ENCODE measurements at places on chromosomes 6 and 20. TPM values are rescaled to one million over a fixed set of nuclear protein-coding genes. Genes with fewer than 3 reads are reported as not detected.

GRCh38 chr6:98904096-98904495 is 43.6 kb downstream of the FBXL4 start:
- H3K4me3 ChIP-seq: no peak overlapping the region
- no peaks in the 10 kb centered on the region for H3K27me3 ChIP-seq
- H3K27ac ChIP-seq: no peak overlapping the region
- no peaks in the 10 kb centered on the region for H3K4me1 ChIP-seq
- H3K36me3 ChIP-seq: no peaks in the 10 kb centered on the region

DNA sequence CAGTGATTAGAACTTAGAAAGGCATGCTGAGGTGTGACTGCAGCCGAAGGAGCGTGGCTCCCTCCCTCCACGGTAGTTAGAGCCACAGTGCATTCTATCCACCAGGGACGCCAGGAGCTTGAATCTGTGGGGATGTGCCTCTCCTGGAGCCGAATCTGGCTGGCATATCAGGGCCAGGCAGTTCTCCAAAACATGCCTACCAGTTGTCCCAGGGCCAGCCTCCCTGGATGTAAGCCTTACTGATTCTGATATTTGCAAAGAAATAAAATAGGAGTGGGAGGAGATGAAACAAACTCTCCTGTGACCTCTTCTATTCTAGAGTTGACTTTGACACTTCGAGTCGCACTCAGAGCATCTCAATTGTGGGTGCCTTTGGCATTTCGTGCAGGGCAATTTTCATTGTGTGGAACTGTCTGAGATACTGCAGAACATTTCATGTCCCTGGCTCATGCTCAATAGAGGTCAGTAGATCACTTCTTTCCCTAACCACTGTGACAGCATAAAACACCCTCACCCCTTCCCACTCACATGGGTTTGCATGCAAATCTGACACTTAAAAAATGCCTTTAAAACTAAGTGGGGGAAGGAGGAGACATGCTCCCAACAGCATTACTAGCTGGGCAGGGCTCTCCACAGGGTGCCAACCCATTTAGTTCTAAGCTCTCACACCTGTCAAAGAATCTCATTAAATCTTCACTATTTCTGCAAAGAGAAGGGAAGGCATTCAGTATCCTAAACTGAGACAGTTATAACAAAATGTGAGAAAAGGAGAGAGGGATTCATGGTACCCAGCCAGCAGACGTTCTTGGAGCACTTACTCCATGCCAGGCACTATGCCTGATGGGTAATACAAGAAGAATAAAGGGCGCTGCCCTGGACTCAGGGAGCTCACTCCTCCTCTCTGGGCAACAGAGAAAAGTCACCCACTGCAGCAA is 378.9 kb downstream of the PREX1 start:
- no peaks in the 10 kb centered on the region for H3K4me1 ChIP-seq
- no peak overlapping the region for H3K4me3 ChIP-seq
- H3K27me3 ChIP-seq: no peaks in the 10 kb centered on the region
- no peak overlapping the region for H3K27ac ChIP-seq
- no peaks in the 10 kb centered on the region for H3K36me3 ChIP-seq

ARFGEF3 gene
- 28.1 TPM for total RNA-seq

DNA sequence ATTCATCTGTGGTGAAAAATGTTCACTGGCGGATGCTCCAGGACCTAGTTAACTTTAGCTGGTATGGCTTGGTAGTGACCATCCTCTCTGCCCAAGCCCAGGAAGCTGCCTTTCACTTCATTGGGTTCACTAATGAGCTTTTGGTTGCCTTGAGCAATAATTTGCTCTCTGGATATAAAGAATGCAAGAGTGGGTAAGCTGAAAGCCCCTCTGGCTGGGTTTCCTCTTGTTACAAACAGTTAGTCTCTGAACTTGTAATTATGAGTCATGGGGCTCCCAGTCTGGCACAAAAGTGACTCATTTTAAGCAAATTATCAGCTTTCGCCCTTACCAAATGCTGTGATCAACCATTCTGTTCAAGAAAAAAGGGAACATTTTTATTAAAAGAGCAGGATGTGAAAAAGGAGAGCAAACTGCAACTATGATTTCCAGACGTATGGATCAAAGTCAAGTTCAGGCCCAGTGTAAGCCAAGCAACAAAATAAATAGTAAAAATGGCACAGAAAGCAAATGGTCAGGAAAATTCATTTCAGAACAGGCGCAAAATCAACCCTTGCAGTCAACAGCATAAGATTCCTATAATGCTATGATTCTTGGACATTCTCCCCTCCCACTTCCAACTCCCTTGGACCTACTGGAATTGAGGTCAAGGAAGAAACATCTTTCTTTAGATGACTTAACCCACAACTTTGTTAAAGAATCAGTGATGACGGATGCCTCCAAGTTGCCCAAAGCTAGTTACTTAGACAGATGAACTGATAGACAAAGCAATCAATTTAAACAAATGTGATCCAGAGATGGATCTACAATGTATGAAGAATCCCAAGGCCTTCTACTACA is 130.0 kb upstream of the KCNK16 start:
- H3K27ac ChIP-seq: no peak overlapping the region
- no peaks in the 10 kb centered on the region for H3K4me1 ChIP-seq
- no peaks in the 10 kb centered on the region for H3K36me3 ChIP-seq
- no peaks in the 10 kb centered on the region for H3K27me3 ChIP-seq
- no peak overlapping the region for H3K4me3 ChIP-seq

DNA sequence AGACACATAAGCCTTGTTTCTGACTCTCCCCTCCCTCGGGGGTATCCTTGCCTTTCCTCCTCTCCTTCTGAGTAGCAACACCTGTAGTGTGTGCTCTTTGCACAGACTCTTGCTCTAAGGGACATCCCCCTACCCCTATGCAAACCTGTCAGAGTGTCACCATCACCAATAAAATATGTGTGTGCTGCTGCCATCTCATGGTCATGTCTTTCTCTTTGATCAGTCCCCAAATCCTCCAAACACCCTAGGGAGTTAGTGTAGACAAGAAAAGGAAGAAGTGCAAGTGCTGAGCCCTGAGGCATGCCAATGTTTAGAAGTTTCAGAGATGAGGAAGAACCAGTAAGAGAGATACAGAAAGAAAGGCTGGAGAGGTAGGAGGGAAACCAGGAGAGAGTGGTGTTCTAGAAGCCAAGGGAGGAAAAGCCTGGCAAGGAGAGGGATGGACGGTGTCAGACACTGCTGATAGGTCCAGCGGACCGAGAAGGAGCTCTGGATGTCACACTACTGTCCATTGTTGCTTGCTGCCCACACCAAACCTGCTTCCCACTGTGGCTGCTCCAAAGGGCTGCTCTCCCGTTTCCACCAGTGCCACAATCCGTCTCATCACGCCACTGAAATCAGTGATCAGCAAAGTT is 16.4 kb downstream of the TRMT6 start:
- no peaks in the 10 kb centered on the region for H3K4me1 ChIP-seq
- no peak overlapping the region for H3K4me3 ChIP-seq
- H3K27ac ChIP-seq: no peak overlapping the region
- DNase-seq: no peak
- peaks cover 4% of the 10 kb centered on the region for H3K27me3 ChIP-seq

GRCh38 chr6:39901116-39901655 is 33.1 kb downstream of the MOCS1 start:
- DNase-seq: no peak
- H3K27me3 ChIP-seq: no peaks in the 10 kb centered on the region
- H3K4me3 ChIP-seq: no peak overlapping the region
- H3K36me3 ChIP-seq: no peaks in the 10 kb centered on the region

DNA sequence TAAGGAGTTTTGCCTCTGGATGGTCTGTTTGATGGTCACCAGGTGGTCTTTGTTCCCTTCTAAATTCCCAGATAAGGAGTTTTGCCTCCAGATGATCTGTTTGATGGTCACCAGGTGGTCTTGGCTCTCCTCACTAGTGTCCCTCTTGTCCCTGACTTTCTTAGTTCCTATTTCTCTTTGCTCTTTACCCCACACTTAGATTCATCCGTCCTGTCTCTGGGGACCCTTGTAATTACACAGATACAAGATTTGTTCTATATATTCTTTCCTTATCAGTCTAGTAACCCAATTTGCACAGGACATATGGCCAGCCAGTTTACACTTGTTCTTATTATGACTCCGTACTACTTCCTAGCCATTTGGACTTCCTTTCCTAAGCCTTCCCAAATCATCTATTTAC is 84.0 kb upstream of the B3GAT2 start:
- H3K4me1 ChIP-seq: no peaks in the 10 kb centered on the region
- H3K27ac ChIP-seq: no peak overlapping the region
- no peak overlapping the region for H3K4me3 ChIP-seq
- H3K27me3 ChIP-seq: no peaks in the 10 kb centered on the region
- DNase-seq: no peak

PI16 gene
- total RNA-seq: 5.2 TPM

- no peak overlapping the region for H3K4me3 ChIP-seq
- no peaks in the 10 kb centered on the region for H3K4me1 ChIP-seq
- no peaks in the 10 kb centered on the region for H3K27me3 ChIP-seq
- no peaks in the 10 kb centered on the region for H3K36me3 ChIP-seq
Measured at GRCh38 chr6:125597411-125598253, 151.8 kb upstream of the HEY2 start.

- H3K36me3 ChIP-seq: no peaks in the 10 kb centered on the region
- DNase-seq: no peak
- H3K27ac ChIP-seq: peak overlapping the region; percentile 84
- H3K4me1 ChIP-seq: no peaks in the 10 kb centered on the region
Measured at GRCh38 chr6:5287205-5287965, 26.1 kb downstream of the FARS2 start.

- H3K36me3 ChIP-seq: no peaks in the 10 kb centered on the region
- no peak for DNase-seq
- no peak overlapping the region for H3K27ac ChIP-seq
- H3K27me3 ChIP-seq: no peaks in the 10 kb centered on the region
Measured at GRCh38 chr6:129981598-129981997, 36.8 kb upstream of the L3MBTL3 start.

GRCh38 chr6:98836025-98836961 is 1.9 kb downstream of the POU3F2 start:
- no peak overlapping the region for H3K27ac ChIP-seq
- no peak for DNase-seq
- peaks cover 21% of the 10 kb centered on the region for H3K4me1 ChIP-seq
- H3K36me3 ChIP-seq: no peaks in the 10 kb centered on the region
- no peak overlapping the region for H3K4me3 ChIP-seq

FHL5 gene
- 12.9 TPM for total RNA-seq

SLC17A3 gene
- total RNA-seq: not detected

- no peaks in the 10 kb centered on the region for H3K36me3 ChIP-seq
- no peak for DNase-seq
- no peak overlapping the region for H3K27ac ChIP-seq
- peaks cover 5% of the 10 kb centered on the region for H3K27me3 ChIP-seq
- no peak overlapping the region for H3K4me3 ChIP-seq
- peaks cover 21% of the 10 kb centered on the region for H3K4me1 ChIP-seq
Measured at GRCh38 chr20:62607366-62608217, 34.7 kb upstream of the SLCO4A1 start.

RSPH9 gene
- total RNA-seq: not detected

NKX2-4 gene
- total RNA-seq: not detected

DNA sequence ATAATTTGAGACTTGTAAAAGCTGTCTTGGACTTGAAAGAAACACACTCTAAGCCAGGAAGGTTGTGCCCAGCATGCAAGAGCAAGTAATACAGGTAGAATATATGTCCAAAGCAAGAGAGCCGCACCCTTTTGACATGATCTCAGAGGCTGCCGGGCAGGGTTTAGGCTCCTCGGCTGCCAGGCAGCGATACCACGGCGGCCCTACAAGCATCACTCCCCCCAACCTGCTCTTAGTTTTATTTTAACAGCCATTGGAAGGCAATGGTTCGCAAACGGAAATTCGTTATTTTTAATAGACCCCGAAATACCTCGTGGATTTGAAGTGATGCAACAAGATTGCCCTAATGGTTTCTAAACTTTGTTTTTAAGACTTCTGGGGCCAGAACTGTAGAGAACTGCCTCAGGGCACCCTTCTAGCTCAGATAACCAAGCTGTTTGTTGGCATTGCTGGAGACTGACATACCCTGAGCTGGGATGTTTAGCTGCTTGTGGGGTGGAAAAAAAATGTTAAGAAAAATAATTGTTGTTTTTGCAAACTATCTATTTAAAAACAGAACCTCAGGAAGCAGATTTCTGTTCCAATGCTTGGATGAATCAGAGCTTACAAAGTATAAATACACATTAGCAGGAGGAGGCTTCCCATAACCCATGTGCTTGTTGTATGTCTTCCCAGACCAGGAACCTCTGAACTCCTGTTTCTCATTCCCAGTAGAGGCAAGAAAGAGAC is 39.0 kb downstream of the JAG1 start:
- peak overlapping the region; percentile 48 for H3K27ac ChIP-seq
- H3K4me1 ChIP-seq: no peaks in the 10 kb centered on the region
- no peaks in the 10 kb centered on the region for H3K36me3 ChIP-seq
- no peaks in the 10 kb centered on the region for H3K27me3 ChIP-seq
- no peak for DNase-seq

DNA sequence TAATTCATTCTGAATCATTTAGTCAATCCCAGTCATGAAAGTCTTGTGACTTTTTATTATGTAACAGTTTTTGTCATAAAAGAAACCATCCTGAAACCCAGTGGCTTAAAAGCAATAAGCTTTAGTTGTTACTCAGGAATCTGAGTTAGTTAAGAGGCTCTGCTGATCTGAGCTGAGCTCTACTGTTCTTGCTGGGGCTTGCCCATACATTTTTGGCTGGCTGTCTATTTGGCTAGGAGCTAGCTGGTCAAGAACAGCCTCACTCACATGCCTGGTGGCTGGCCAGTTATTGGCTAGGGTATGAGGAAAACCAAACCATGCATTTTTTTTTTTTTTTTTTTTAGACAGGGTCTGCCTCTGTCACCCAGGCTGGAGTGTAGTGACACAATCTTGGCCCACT is 10.6 kb downstream of the TCF21 start:
- DNase-seq: no peak
- H3K36me3 ChIP-seq: no peaks in the 10 kb centered on the region
- no peak overlapping the region for H3K4me3 ChIP-seq
- no peak overlapping the region for H3K27ac ChIP-seq

RHAG gene
- total RNA-seq: not detected

SLC2A10 gene
- total RNA-seq: 42.9 TPM

DNA sequence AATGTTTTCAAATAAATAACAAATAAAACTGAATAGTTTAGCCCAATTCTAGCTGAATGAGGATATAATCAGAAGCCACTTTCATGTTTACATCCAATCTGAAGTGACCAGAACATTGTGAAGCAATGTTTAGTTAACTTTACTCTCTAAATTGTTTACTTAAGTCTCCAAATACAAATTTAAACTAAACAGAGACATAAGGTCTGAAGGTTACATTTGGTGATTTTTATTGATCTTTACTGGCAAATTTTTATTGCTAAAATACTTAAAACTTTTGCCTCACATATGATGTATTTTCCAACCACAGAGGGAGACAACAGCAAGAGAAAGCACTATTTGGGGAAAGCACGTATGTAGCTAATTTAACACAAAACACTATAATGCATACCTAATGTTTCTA is 106.8 kb upstream of the THEMIS start:
- no peak for DNase-seq
- H3K4me3 ChIP-seq: no peak overlapping the region
- H3K27me3 ChIP-seq: no peaks in the 10 kb centered on the region

- H3K4me3 ChIP-seq: no peak overlapping the region
- H3K27me3 ChIP-seq: no peaks in the 10 kb centered on the region
- DNase-seq: no peak
- H3K27ac ChIP-seq: no peak overlapping the region
- no peaks in the 10 kb centered on the region for H3K4me1 ChIP-seq
- no peaks in the 10 kb centered on the region for H3K36me3 ChIP-seq
Measured at GRCh38 chr6:23412770-23413169, 713.2 kb upstream of the NRSN1 start.

- no peaks in the 10 kb centered on the region for H3K27me3 ChIP-seq
- H3K36me3 ChIP-seq: no peaks in the 10 kb centered on the region
- no peak for DNase-seq
- no peaks in the 10 kb centered on the region for H3K4me1 ChIP-seq
- peak overlapping the region; percentile 19 for H3K27ac ChIP-seq
Measured at GRCh38 chr6:119035459-119035858, 43.0 kb downstream of the FAM184A start.

All from breast epithelium (tissue), 4 donors.